ENCODE measurements at places on chromosomes 2 and 18.
A peak's percentile ranks its signal among the peaks of the same experiment; 100 is the strongest.

DNA sequence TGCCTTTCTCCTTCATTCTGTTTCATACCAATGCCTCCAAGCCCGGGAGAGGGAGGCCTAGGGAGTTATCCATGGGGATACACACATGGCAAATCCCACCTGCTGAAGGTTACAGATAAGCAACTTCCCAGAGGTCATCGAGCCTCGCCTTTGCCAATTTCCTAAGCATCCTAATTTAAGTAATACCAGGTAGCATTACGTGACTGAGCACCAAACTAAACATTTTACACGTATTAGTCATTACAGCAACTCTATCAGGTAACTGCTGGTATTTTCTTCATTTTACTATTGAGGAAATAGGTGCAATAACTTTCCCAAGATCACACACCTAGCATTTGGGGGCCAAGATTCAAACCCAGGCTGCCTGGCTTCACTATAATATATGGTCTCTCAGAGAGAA lies 30.1 kb upstream of the BZW1 start:
- DNase-seq, result no peak

- peak; percentile 45 for DNase-seq
These were observed 5.3 kb downstream of the ITM2C start for GRCh38 chr2:230869914-230870543.

DNA sequence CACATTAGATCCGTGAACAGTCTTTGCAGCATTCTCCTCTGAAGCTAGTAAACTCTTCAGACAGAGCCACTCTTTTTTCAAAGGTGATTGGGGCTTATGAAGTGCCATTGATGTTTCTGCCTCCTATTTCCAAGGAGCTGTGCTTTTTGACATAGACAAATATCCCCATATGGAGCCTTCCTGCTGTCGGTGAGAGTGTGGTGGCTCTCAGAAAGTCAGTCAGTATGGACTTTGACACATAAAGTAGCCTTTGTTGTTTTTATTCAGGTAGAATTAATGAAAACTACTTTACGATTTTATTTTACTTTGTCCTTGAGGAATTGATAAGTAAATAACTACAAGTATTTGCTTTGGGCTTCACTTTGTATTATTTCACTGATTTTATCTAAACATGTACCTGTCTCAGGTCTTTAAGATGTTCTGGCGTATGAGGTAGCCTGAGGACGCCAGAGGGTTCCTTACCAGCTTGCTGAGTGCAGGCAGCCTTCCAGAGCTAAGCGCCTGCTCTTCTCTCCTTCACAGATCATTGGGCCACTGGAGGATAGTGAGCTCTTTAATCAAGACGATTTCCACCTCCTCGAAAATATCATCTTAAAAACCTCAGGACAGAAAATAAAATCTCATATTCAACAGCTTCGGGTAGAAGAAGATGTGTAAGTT lies 69.7 kb downstream of the UGGT1 start:
- no peak for DNase-seq

DNA sequence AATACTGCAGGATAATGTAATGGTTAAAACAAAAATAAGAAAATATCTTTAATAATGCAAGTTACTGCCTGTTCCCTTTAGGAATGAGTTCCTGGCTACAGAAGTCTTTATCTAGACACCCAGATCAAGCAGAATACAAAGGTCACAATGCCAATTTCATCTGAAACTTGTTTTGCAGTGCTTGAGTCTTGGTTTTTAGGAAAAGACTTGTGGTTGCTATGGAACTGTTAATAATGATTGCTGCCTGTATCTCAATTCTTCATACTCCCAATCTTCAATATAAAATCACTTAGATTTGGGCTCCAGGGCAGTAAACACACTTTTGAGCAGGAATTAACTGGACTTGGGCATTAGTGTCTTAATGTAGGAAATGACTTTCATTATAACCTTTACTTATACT lies 14.2 kb downstream of the CAVIN2 start:
- no peak for DNase-seq

GRCh38 chr2:132671151-132671835 lies 1.3 kb upstream of the LYPD1 start:
- DNase-seq, result no peak

DNA sequence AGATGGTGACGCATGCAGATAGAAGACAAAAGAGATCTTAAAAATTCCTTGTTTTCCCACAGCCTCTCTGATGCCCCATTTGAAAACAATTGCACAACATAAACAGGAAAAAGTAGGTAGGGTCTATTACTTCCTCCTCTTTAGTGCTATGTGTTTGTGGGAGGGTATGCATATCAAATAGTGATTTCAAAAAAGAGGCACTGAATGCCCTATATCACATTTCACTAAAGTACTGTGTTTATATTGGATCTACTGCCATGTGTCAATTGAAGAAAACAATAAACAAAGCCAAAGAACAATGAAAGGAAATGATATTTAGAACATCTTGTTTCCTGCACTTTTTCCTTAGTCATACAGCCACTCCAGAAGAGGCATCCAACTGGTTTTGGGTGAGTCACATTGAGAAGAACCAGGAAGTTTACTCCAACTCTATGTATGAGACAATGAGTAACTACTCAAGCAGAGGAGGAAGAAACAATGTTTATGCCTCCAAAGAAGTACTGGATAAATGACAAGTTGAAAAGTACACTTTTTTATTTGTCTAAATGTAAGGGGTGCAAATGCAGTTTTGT lies 583.6 kb downstream of the FBXO15 start:
- no peak for DNase-seq

DNA sequence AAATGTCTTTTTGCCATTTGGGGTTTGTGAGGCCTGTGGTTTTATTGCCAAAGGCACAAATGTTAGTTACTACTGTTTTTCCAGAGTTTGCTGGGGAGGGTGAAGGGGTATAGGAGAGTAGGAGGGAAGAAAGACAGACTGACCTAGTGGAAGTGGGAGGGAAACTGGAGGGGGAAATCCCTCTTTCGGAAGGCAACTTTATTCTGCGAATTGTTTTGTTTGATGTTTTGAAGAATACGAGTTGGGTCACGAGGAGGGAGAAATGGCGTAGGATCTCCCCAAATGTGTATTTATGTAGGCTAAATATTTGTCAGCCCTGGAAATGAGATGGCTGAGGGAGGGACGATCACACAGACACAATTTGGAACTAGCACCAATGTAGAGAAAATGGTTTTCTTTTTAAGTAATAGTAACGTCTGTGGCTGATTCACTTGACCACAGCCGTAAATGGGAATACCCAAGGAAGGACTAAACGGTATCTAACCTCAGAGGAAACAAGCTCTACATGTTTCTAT lies 172.3 kb downstream of the ICOS start:
- DNase-seq, result no peak

DNA sequence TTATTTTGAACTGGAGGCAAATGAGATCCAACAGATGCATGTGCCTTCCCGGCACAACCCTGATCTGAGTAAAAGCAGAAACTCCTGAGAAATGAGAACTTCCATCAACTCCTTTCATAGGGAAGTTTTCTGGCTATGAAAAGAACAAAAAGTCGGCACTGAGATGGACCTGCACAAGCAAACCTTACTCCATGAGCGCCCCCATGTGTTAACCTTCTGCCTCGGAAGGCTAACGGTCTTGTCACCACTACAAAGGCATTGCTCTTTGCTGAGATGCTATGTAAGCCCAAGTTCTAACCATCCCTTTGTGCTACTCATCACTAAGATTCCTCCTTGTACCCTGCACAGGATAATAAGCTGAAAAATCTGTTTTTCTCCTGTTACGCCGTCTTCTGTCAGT lies 57.3 kb upstream of the SULT1C3 start:
- DNase-seq, result no peak

- DNase-seq, result no peak
These were observed 27.7 kb downstream of the METTL8 start for GRCh38 chr2:171406044-171406443.

DNA sequence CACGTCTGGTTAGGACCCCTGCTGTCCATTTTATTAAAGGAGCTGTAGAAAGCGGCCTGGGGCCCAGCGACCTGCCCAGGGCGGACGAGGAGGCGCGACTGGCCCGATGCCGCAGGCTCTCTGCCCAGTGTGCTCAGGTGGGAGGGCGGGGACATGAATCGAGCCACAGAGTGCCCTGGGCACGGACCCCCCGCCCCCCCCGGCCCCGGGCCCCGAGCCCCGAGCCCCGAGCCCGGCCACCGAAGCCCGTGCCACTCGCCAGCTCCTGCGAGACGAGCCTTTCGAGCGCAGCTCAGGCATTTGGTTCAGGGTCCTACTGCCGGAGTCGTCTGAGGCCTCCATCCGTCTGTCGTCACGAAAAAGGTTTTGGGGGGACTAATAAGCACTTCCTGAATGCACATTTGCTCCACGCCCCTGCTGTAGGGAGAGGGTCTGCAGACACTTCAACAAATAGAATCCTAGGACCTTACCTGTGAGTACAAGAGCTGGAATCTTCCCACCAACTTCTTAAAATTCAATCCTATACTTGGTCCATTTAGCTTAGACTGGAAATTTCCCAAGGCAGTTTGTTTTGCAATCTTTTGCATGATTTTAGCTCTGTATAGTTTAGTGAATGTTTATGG lies 602 bp upstream of the ADAM17 start:
- DNase-seq, result peak; percentile 26

DNA sequence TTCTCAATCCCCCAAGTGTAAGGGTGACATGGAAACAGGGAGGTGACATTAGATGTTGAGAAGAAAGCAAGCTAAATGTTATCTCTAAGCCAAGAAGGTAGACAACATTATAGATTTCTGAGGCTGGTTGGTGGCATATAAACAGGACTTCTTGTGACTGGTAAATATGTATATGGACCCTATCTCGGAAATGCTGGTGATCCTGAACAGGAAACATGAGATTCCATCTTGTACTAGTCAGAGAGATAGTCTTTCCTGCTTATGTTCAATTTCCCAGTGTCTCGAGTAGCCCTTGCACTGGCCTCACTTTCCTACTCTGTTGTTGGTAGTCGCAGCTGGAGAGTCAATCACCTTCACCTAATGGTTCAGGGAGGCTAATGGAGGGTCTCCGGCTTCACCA lies 26.8 kb downstream of the MOGAT1 start:
- no peak for DNase-seq

DNA sequence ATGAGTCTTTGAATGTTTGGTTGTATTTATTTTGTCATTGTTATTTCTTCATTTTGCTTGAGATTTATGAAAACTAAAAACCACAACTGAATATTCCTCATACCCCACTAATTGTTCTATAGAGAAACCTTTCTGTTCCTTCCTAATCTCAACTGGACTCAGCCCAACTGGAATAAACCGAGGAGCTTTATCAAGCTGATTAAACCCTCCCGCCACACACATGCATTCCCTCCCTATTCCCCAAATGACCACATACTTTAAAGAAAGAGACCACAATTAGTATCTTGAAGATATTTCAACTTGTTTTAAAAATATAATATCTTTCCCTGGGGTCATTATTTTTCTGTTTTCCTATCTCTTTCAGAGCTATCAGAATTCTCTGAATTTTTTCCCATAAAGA lies 107.5 kb downstream of the OSR1 start:
- DNase-seq, result no peak

GRCh38 chr2:30112561-30112960 lies 34.2 kb upstream of the YPEL5 start:
- no peak for DNase-seq

- no peak for DNase-seq
These were observed 61.1 kb upstream of the TFPI start for GRCh38 chr2:187615364-187615763.

DNA sequence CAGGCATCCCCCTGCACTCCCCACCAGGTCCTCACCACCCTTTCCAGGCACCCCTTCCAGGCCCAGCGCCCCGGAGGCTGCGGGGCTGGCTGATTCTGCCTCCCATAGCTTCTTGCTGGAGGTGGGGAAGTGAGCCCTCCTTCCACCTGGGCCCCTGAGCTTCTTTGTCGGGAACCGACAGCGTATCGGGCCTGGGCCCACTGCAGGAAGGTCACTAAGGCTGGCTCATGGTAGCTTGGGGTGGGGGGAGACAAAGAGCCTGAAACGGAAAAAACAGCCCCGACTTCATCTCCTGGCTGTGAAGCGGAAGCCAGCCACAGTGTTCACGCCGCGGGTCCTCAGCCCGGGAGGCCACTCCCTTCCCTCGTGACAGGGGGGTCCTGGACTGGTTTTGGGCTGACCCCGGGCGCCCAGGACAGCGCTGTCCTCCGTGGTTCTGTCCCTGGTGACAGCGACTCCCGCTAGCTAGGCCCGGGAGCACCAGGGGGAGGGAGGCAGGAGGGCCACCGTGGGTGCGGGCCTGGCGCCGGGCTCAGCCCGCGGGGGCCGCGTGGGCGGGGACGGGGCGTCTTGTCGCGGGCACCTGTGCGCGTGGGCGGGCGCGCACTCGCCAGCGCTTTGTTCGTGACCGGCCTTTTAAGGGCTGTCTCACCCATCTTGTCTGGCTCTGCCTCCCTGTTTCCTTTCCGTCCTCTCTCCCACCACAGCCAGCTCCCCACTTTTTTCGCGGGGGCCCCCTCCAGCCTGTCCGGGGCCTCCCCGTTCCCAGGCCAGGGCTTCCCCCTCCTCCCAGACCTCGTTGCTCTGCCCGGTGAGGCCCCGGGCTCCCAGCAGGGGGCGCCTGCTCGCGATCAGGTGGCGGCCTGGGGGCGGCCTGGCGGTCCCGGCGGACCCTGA lies 64.9 kb downstream of the DNMT3A start:
- DNase-seq, result peak; percentile 92

GRCh38 chr2:117058366-117058765 lies 756.1 kb upstream of the DDX18 start:
- no peak for DNase-seq

DNA sequence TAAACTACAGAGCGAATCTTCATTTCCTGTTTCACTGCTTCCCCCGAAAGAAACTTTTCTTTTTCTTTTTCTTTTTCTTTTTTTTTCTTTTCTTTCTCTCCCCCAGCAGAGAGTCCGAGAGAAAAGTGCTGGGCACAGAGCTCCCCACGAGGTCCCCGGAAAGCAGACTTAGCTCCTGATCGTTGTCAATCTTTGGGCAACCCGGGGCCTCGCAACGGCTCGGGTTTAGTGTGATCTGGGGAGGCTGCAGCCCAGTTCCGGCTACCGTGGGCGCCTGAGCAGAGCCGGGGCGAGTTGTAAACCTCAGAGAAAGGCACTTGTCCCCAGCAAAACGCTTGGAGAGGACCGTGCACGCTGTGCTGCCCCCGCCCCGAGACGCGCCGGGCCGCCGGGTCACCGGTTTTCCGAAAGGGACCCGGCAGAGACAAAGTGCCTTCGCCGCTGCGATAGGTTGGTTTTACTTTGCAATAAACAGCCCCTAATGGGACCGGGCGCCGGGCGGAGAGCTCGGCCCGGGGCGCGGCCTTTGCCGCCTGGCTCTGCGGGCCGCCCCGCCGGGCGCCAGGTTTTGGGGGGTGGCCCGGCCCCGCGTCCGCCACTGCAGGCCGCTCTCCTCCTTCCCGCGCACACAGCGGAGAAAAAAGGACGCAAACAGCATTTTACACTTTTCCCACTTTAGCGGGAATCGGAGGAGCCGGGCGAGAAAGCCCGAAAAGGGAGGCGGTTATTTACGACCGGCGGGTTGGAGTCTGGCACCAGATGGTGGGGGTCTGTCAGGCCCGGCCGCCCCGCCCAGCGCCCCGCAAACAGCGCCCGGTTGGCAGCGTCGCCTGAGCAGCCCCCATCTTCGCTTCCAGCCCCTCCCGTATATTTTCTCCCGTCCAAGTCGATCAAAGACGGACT lies 136.0 kb downstream of the INSIG2 start:
- peak; percentile 17 for DNase-seq

DNA sequence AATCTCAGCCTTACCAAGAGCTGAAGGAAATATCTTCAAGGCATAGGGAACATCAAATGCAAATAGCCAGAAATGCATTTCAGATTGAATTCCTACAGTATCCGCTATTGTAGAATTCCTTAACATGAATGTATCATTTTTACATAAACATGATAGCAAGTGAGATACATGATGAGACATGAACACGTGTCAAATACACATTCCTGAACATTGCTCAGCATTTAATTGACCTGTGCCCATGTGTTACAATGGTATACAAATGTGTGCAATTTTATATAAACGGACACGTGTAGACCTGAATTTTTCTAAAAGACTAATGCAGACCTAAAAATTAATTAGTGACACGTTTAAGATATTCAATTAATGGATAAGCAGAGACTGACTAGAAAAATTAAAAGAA lies 133.0 kb upstream of the TLK1 start:
- DNase-seq, result no peak

Data from activated naive CD4-positive, alpha-beta T cell treated with anti-CD3 and anti-CD28 coated beads, Interleukin-2, amount 50 U/mL, for 72 hours (primary cell).